ENCODE measurements at places on chromosomes 2 and 18. TPM values are rescaled to one million over a fixed set of nuclear protein-coding genes. Genes with fewer than 3 reads are reported as not detected.
A peak's percentile ranks its signal among the peaks of the same experiment; 100 is the strongest.

Gene C2orf80
- not detected for total RNA-seq

Gene DSC3
- 193 TPM for total RNA-seq

DNA sequence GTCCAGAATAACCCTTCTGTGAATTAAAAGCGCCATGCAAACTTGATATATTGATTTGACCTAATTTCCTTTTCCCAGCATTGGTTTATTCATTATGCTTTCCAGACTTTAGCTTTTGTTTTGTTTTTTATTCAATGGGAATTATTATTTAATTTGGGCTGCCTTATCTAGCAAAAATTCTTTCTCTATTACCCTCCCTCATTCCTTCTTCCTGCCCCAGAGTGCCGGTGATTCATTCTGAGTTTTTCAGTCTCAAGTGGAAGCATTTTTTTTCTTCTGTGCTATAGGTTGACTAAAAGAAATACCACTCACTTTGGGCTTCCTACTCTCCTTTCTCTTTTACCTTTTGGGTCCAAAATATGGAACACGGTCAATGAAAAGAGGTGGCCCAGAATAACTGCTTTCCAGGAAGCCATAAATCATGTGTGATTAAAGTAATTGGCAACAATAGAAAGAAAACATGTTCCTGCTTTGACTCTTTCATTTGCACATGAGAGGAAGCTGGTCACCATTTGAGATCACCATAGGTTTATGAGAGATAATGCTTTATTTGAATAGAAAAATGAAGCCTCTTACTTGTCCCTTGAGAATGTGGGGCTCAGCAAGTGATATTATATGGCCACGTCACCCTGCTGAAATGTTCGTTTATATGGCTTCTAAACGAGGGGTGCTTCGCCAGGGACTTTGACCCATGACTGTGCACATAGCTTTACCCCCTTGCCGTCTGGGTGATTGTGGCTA, 422.8 kb upstream of the ZEB2 start:
- DNase-seq: peak; percentile 74

Gene IL1RL2
- 2.6 TPM for total RNA-seq

Gene BOK
- 19.5 TPM for total RNA-seq

Gene CYRIA
- 4.1 TPM for total RNA-seq

DNA sequence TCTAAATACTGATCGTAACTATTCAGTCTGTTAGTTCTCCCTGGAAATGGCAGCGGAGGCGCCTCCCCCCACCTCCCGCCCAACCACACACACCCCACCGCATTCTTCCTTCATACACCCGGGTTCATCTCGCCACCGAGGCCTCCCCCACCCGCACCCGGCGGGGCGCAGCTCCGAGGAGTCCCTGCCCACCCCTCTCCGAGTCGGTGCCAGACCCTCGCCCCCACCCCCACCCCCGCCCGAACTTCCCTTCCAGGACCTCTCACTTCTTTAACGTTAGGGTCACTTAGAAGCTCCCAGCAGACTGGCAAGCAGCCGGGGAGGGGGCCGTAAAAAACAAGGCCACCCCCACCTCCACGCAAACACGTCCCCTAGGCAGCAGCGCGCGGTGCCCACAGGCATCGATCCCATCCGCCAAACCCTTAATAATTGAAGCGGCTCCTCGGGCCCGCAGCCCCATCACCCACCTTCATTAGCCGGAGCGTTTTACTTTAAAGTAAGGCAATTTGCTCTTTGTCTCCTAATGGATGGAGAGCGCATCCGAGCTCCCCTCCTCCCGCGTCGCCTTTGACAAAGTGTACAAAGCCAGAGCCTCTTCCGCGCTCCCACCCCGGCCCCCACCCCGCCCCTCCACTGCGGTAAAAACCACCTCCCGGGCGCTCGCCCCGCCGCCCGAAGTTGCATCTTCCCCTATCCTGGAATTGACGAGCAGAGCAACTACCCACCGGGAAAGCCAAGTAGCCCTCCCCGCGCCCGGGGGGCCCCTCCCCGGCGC, 624 bp downstream of the ZNF516 start:
- no peak for DNase-seq

GRCh38 chr2:111239107-111239506, 118.4 kb downstream of the BCL2L11 start:
- DNase-seq: no peak

DNA sequence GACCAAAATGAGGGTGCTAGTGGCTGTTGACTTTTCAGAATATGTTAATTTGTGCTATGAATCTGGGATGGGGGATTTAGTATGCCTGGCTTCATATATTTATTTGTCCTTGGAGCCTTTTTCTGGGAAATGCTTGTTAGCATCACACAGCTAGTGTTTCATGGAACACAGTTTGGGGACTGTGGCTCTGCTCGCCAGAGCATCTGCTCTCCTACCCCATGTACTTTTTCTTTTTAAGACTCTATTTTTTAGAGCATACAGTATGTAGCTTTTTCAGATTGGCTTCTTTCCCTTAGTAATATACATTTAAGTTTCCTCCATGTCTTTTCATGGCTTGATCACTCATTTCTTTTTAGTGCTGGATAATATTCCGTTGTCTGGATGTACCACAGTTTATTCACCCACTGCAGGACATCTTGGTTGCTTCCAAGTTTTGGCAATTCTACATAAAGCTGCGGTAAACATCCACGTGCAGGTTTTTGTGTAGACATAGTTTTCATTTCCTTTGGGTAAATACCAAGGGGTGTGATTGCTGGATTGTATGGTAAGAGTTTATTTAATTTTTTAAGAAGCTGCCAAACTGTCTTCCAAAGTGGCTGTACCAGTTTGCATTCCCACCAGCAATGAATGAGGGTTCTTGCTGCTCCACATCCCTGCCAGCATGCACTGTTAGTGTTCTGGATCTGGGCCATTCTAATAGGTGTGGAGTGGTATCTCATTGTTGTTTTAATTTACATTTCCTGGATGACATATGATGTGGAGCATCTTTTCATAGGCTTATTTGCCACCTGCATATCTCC, 44.1 kb downstream of the EFR3B start:
- no peak for DNase-seq
